ENCODE measurements at places on chromosomes 2 and 18. TPM values are rescaled to one million over a fixed set of nuclear protein-coding genes. Genes with fewer than 3 reads are reported as not detected.

Gene FIGN
- total RNA-seq = 13.5 TPM

Gene GMCL1
- total RNA-seq = 13.0 TPM

Gene ASXL3
- 13.2 TPM for total RNA-seq

Gene LCT
- not detected for total RNA-seq

Gene MC4R
- not detected for total RNA-seq

Gene FBXO15
- 0.48 TPM for total RNA-seq

Gene ERBB4
- 1.3 TPM for total RNA-seq

Gene NOSTRIN
- 20.0 TPM for total RNA-seq

DNA sequence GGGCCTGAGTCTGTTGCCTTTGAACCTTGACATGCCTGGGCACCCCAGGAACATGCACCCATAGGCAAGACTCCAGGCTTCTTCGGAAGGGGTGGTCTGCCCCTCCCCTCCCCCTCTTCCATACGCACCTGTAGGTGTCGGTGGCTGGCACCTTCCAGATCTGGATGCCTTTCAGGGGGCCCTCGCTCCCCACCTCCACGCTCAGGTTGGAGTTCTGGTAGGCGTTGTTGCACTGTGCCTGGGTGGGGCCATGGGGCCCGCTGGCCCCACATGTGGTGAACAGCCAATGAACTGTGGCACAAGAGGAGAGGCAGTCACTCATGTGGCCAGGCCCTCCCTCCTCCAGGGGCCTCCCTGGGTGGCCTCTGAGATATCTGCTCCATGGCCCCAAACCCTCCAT is 135.8 kb downstream of the CLIP4 start:
- no peak overlapping the region for H3K27ac ChIP-seq
- no peak overlapping the region for H3K4me3 ChIP-seq
- H3K36me3 ChIP-seq = no peaks in the 10 kb centered on the region
- no peaks in the 10 kb centered on the region for H3K4me1 ChIP-seq
- no peaks in the 10 kb centered on the region for H3K27me3 ChIP-seq

GRCh38 chr2:37549598-37549997 is 121.8 kb downstream of the CDC42EP3 start:
- H3K36me3 ChIP-seq = no peaks in the 10 kb centered on the region
- no peak overlapping the region for H3K27ac ChIP-seq
- H3K4me3 ChIP-seq = no peak overlapping the region
- H3K4me1 ChIP-seq = no peaks in the 10 kb centered on the region

- DNase-seq = no peak
- no peaks in the 10 kb centered on the region for H3K27me3 ChIP-seq
- no peak overlapping the region for H3K27ac ChIP-seq
- H3K4me1 ChIP-seq = peaks cover 5% of the 10 kb centered on the region
- no peaks in the 10 kb centered on the region for H3K36me3 ChIP-seq
Measured at GRCh38 chr2:238422285-238422684, 4.4 kb upstream of the ASB1 start.

DNA sequence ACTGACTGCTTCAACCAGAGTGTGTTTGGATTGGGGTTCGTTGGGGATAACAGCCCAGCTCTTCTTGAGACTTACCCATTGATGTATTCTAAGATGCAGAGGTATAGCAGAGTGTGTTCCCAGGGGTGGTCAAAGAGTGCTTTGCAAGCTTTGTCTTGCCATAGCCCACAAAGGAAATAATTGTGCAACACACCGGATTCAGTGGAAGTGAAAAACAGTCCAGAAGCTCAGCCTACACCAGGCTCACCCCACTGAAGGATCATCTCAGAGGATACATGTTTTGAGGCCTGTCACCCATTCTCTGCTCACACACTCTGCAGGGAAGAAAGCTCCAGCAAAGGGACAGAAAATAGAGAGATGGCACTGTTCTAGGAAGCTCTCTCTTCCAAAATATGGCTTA is 9.6 kb downstream of the CACNB4 start:
- H3K27me3 ChIP-seq = no peaks in the 10 kb centered on the region
- no peak for DNase-seq
- H3K4me3 ChIP-seq = no peak overlapping the region
- H3K36me3 ChIP-seq = no peaks in the 10 kb centered on the region

GRCh38 chr2:204510709-204511420 is 34.4 kb upstream of the PARD3B start:
- no peaks in the 10 kb centered on the region for H3K36me3 ChIP-seq

DNA sequence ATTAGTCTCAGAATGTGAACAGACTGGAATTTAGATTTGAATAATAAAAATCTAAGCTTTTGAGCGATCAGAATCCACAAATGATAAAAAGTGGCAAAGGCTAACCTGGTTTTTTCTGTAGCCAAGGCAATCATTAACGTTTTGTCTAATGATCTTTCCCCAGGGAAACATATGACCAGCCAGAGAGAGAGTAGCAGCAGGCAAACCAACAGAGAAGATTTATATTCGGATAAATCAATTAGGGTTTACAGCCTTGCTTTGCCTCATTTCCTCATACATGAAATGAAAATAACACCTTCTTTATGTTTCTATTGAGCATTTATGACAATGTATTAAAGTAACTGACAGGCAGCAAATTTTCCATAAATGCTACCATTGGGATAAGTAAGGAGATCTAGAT is 14.5 kb downstream of the TIA1 start:
- no peak for DNase-seq
- no peak overlapping the region for H3K27ac ChIP-seq
- no peaks in the 10 kb centered on the region for H3K27me3 ChIP-seq
- H3K4me1 ChIP-seq = peaks cover 2% of the 10 kb centered on the region
- no peaks in the 10 kb centered on the region for H3K36me3 ChIP-seq

GRCh38 chr2:164134336-164134735 is 398.5 kb upstream of the FIGN start:
- no peaks in the 10 kb centered on the region for H3K27me3 ChIP-seq
- no peak overlapping the region for H3K27ac ChIP-seq
- DNase-seq = no peak

- DNase-seq = no peak
- no peaks in the 10 kb centered on the region for H3K27me3 ChIP-seq
- no peaks in the 10 kb centered on the region for H3K36me3 ChIP-seq
- H3K27ac ChIP-seq = no peak overlapping the region
- no peaks in the 10 kb centered on the region for H3K4me1 ChIP-seq
Measured at GRCh38 chr2:128535953-128536352, 217.3 kb upstream of the HS6ST1 start.

GRCh38 chr18:8658858-8659485 is 46.4 kb upstream of the MTCL1 start:
- H3K27ac ChIP-seq = no peak overlapping the region
- no peaks in the 10 kb centered on the region for H3K36me3 ChIP-seq
- H3K4me3 ChIP-seq = no peak overlapping the region
- H3K4me1 ChIP-seq = peaks cover 2% of the 10 kb centered on the region
- DNase-seq = no peak
- H3K27me3 ChIP-seq = no peaks in the 10 kb centered on the region

GRCh38 chr2:100070078-100070477 is 72.3 kb downstream of the AFF3 start:
- no peaks in the 10 kb centered on the region for H3K36me3 ChIP-seq
- peaks cover 10% of the 10 kb centered on the region for H3K4me1 ChIP-seq
- H3K4me3 ChIP-seq = no peak overlapping the region
- H3K27me3 ChIP-seq = no peaks in the 10 kb centered on the region

DNA sequence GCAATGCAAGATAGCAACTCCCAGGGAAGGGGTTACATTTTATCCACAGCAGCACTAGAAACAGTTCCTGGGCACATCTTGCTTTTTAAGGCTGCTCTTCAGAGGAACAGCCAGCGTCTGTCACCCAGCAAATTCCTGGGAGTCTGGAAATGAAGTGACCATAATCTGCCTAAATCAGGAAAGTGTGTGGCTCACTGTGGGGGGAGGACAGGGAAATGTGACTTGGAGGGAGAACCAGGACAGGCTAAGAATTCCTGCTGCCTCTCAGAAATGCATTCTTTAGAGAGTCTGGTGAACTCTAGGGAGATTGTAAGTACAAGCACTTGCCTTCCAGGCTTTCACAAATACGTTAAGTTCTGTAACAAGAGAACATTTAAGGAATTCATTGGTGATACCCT is 364.3 kb upstream of the SPHKAP start:
- no peaks in the 10 kb centered on the region for H3K27me3 ChIP-seq
- DNase-seq = no peak
- H3K4me1 ChIP-seq = peaks cover 4% of the 10 kb centered on the region
